Lung (tissue), 17 donors: ENCODE measurements at places on chromosomes 3 and 15.

DNA sequence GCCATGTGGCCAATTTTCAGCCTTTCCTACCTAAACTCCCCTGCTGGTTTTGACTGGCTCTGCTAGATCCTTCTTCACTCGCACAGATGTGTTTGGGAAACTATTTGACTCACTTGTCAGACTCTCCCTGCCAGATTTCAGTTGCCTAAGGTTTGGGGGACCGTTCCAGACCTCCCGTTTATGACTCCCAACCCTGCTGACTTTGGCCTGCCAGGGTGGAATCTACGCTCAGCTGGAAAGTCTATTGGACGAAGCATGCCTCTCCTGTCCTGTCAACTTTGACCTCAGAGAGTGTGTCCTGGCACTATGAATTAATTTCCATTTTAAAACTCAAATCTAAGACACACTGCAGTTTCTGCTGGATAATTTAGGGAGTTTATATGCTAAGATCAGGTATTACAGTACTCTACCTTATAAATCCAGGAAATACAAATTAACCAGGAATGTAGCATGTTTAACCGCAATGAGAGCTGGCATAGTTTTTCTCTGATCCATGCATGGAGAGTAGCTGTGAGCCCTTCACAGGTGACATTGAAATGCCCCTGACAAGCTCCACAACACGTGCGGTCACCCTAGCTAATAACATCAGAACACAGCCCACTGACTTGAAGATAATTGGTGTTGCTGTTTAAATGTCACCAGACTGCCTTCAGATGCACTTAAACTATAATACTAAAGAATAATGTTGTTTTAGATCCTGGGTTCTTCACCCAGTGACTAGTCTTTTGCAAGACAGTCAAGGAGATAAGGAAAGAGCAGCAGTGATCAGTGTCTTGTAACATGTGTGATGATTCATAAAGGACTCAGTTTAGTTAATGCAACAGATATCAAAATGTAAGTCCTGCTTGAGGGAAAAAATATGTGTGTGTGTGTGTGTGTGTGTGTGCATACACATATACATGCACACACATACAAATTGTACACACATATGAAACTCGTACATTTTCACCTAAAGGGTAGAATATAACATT is 223.0 kb upstream of the MCTP2 start:
- DNase-seq, result no peak
- H3K36me3 ChIP-seq, result no peaks in the 10 kb centered on the region
- H3K4me3 ChIP-seq, result no peak overlapping the region

DNA sequence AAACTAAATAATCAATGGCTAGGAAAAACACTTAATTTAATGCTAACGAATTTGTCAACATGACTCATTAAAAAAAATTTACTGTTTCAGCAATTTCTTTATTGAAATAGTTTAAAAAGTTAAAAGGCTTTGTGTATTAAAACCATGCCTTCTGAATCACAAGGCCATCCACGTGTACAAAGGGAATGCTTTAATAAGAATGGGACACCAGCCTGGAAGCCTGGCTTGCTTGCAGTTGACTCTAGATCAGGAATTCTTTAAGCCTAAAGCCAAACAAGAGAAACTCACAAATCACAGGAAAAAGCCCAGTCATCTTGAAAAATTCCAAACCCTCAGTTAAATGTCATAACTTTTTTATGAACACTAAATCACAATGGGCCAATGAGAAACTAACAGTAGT is 137.6 kb downstream of the PEAK1 start:
- DNase-seq, result peak; percentile 40
- no peaks in the 10 kb centered on the region for H3K4me1 ChIP-seq
- no peaks in the 10 kb centered on the region for H3K36me3 ChIP-seq
- H3K4me3 ChIP-seq, result no peak overlapping the region
- no peak overlapping the region for H3K27ac ChIP-seq

DNA sequence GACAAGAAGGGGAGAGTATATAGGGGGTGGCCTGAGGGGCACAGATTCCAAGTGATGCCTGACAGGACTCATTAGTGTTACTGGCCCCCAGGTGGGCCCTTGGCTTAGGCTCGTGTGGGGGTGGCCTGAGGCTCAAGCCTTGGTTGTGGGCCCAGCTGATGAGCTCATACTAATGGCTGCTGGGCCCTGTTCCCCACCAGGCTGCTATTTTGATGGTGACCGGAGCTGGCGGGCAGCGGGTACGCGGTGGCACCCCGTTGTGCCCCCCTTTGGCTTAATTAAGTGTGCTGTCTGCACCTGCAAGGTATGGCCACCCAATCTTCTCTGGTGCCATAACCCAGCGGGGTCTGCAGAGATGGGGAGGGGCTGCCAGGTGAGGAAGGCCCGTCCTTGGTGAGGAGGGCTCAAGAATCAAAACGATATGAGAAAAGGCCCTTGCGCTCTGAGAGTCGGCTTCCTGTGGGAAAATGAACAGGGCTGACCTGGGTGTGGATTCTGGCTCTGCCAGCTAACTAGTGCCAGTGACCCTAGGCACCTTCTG is 7.4 kb downstream of the CHRD start:
- H3K4me1 ChIP-seq, result no peaks in the 10 kb centered on the region
- no peak overlapping the region for H3K27ac ChIP-seq
- H3K36me3 ChIP-seq, result no peaks in the 10 kb centered on the region
- DNase-seq, result no peak
- no peak overlapping the region for H3K4me3 ChIP-seq
- peaks cover 3% of the 10 kb centered on the region for H3K27me3 ChIP-seq

- no peaks in the 10 kb centered on the region for H3K27me3 ChIP-seq
- no peak overlapping the region for H3K27ac ChIP-seq
- H3K36me3 ChIP-seq, result no peaks in the 10 kb centered on the region
These were observed 41.9 kb downstream of the MEX3B start for GRCh38 chr15:82003916-82004315.

DNA sequence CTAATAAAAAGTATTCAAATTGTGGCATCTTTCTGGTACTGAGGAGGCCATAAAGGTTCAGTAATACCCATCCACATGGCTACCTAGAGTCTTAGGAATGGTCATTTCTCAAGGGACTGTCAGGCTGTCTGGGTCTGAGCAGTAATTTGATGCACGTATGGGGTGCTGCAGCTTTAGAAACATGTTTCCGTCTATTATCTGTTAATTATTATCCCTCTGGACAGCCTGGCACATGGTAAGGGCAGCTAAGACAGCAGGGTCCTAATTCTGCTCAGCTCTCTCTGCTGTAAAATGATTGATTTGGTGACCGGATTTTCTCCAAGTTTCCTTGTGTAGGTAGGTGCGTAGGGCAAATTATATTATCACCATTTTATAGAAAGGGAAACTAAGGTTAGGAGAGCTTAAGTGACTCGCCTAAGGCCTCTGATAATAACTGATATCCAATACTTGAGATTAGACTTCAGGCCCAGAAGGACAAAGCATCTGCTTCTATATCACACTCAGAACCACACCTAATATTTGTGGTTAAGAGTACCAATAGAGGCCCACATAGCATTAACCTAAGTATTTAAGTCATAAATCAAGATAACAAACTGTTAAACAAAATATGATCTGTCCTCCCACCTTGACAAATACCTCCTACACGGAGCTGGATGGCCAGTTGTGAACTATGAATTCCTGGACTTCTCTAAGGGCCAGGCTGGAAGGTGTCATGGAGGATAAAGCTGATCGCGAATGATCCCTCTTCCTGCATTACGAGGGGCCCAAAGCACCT is 2.9 kb upstream of the RAP2B start:
- H3K27ac ChIP-seq, result no peak overlapping the region
- no peaks in the 10 kb centered on the region for H3K4me1 ChIP-seq
- DNase-seq, result no peak
- H3K36me3 ChIP-seq, result peaks cover 10% of the 10 kb centered on the region
- no peak overlapping the region for H3K4me3 ChIP-seq

DNA sequence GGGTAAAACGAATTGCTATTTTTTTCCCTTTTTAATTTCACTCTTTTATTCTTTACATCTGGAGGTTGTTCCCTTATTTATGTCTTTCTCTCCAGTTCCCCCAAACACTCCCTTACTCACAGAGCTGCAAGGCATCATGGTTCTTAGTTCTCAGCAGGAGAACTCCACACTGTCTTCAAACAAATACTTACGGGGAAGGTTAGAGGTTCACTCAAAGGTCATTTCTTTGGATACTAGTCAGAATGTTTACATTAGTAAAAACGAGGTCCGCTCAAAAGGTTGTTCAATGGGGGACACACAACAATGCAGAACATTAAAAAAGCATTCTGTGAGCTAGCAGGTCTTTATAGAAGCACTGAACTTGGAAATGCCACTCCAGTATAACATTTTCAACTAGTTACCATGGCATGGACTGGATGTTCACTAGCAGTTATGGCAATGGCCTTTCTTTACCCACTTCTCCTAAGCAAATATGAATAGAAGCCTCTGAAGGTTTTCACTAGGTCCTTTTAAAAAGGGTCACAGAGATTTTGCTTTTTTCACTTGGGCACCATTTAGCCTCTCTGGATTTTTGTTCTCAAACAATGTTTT is 201.7 kb downstream of the MEIS2 start:
- DNase-seq, result no peak
- no peak overlapping the region for H3K27ac ChIP-seq
- H3K27me3 ChIP-seq, result no peaks in the 10 kb centered on the region

GRCh38 chr3:146110161-146110560 is 50.8 kb downstream of the PLOD2 start:
- peaks cover 5% of the 10 kb centered on the region for H3K36me3 ChIP-seq
- H3K4me3 ChIP-seq, result no peak overlapping the region
- H3K27me3 ChIP-seq, result no peaks in the 10 kb centered on the region
- H3K27ac ChIP-seq, result no peak overlapping the region
- H3K4me1 ChIP-seq, result peaks cover 3% of the 10 kb centered on the region

DNA sequence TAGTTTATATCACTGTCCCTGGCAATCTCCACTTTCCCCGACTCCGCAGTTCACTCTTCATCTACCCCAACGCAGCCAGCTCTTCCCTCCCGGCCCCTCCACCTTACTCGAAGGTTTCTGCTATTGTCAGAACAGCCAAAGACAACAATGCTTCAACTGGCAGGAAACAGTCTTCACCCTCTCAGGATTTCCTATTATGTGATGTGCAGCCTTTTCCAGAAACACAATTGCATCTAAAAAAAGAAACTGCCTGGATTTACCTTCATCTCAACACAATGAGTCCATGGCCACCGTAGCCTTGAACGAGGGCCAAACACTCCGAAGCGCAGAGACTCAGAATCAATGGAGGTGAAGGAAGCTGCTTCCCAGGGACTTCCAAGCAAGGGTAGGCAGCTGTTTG is 182.1 kb upstream of the TSC22D2 start:
- no peaks in the 10 kb centered on the region for H3K27me3 ChIP-seq
- H3K4me3 ChIP-seq, result no peak overlapping the region
- no peak overlapping the region for H3K27ac ChIP-seq
- peaks cover 15% of the 10 kb centered on the region for H3K4me1 ChIP-seq
- H3K36me3 ChIP-seq, result no peaks in the 10 kb centered on the region
- peak; percentile 31 for DNase-seq

DNA sequence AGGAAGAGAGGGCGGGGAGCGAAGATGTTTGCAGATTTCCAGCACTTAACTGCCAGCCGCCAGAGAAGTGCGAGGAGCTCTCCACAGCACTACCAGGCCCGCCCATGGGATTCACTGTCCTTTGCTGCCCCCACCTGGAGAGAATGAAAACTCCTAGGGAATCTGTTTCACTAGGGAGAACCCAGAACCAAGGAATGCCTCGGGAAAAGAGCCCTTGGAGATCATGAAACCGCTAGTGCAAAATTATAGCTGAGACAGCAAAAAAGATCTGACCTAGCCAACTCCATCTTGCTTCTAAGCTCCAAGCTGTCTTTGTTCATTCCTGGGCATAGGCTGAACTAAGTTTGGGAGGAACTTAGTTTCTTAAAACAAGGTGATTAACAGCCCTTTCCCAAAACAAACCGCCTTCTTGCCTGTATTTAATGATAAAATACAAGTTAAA is 82.6 kb upstream of the GCNT3 start:
- DNase-seq, result peak; percentile 90
- no peaks in the 10 kb centered on the region for H3K4me1 ChIP-seq

GRCh38 chr3:66816090-66816761 is 181.9 kb upstream of the KBTBD8 start:
- no peaks in the 10 kb centered on the region for H3K4me1 ChIP-seq
- H3K36me3 ChIP-seq, result no peaks in the 10 kb centered on the region
- DNase-seq, result peak; percentile 69
- H3K27me3 ChIP-seq, result no peaks in the 10 kb centered on the region
- H3K27ac ChIP-seq, result no peak overlapping the region

DNA sequence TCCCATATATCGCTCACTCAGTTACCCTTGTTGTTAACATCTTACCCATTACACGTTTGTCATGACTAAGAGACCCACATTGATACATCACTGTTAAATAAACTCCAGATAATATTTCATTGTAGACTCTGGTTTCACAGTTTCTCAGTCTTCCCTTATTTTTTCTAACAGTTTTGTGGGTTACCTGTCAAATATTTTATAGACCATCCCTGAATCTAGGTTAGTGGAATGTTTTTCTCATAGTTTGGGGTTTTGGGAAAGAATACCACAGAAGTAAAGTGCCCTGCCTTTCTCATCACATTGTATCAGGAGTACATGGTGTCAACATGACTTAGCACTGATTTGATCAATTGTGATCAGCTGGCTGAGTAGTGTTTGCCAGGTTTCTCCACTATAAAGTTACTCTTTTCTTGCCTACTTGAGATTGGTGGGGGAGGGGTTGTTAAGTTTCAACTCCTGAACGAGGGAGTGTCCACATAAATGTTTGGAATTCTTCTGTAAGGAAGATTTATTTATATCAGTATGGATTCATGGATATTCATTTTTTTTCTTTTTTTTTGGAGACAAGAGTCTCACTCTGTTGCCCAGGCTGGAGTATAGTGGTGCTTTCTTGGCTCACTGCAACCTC is 25.9 kb downstream of the RNF111 start:
- no peak overlapping the region for H3K27ac ChIP-seq
- H3K27me3 ChIP-seq, result no peaks in the 10 kb centered on the region
- no peak for DNase-seq
- peaks cover 2% of the 10 kb centered on the region for H3K36me3 ChIP-seq
- H3K4me3 ChIP-seq, result no peak overlapping the region
- no peaks in the 10 kb centered on the region for H3K4me1 ChIP-seq
